ENCODE measurements at places on chromosomes 4 and X.

- no peak for DNase-seq
Measured at GRCh38 chrX:74408304-74408703, 13.0 kb upstream of the SLC16A2 start.

GRCh38 chr4:152938237-152938947 lies 2.3 kb downstream of the FHDC1 start:
- DNase-seq, result no peak

- no peak for DNase-seq
Measured at GRCh38 chr4:139567159-139567870, 11.3 kb upstream of the SETD7 start.

DNA sequence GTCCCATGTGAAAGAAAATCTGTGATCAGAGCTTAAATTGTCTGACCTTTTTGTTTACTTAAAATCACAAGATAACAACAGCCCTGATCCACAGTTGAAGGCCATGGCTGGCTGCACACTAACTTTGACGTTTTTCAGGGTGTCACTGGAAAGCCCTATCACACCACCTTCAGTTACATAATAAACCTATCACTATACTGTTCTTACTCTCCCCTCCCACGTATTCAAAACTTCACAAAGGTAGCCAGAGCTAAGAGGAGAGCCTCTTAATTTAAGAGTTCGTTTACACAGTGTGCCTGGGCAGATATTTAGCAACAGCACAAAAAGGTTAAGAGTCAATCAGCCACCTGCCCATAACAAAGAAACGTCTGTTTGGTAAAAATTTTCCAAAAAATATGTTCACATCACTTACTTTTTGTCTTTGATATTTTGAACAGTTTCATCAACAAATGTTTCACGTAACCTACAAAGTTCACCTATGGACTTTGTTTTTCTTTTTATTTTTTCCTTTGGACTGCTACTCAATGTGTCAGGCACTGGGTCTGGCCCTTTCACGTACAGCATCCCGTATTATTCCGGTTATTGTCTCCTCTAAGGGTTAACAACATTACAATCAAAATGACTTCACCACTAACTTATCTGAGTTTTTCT lies 25.0 kb downstream of the RFC1 start:
- no peak for DNase-seq

DNA sequence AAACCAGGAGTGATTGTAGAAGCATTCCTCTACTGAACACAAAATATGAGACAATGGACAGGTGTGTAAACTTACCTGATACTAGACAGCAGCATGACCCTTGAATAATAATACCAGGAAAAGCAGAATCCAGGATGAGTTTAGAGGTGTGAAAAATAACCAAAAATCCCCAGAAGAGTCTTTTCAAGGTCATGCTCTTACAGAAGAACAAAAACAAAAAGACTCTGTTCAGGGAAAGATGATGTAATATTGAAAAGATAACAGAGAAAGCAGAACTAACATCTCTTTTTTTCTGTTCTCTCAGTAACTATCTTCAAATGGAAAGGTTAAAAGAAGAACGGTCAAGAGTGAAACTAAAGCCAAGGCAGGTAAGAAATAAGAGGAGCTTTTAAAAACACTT lies 14.0 kb upstream of the ARHGAP10 start:
- no peak for DNase-seq

DNA sequence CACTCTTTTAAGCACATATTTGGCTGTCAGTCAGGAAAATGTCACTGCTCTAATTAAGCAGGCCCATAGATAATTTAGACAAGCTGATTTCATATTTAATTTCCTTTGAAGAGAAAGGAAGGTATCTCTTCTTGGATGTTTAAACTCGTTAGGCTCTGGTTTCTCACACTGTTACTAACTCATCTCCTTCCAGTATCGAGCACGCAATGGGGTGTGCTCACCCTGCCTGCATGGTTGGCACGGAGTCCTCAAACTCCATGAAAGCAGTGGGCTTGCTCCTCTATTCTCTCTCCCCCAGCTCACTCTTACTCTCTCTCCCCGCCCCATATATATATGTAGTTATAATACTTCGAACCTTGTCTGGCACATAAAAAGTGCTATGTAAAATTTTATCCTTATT lies 76.9 kb downstream of the EGF start:
- no peak for DNase-seq

DNA sequence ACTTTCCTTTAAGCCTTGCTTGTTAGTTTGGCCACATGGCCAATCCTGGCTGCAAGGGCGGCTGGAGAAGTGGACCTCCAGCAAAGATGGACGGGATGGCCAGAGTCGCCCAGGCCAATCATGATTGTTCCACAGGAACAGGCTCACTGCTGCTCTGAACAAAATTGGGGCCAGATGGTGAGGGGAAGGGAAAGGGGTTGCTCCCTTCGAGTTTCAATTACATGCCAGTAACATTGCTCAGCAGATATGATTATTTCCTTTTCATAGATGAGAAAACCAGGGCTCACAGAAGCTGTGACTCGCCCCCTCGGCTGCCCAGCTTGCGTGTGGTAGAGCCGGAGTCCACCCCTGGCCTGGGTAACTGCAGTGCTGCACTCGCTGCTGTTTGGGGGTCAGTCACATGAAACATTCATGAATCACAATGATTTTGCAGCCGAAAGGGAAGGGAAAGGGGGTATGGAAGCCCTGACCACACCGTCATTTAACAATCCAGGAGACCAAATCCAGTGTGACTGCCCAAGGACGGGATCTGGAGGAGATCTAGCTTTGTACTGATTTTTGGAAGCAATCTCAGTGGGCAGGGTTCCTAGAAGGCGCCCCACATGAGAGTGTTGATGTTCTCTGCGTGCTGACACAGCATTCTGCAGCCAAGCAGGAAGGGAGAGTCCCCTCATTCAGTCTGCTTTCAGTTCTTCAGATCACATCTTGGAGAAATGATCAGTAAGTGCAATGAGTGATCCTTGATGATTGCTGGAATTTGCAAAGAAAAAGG lies 77.3 kb upstream of the MSX1 start:
- no peak for DNase-seq

DNA sequence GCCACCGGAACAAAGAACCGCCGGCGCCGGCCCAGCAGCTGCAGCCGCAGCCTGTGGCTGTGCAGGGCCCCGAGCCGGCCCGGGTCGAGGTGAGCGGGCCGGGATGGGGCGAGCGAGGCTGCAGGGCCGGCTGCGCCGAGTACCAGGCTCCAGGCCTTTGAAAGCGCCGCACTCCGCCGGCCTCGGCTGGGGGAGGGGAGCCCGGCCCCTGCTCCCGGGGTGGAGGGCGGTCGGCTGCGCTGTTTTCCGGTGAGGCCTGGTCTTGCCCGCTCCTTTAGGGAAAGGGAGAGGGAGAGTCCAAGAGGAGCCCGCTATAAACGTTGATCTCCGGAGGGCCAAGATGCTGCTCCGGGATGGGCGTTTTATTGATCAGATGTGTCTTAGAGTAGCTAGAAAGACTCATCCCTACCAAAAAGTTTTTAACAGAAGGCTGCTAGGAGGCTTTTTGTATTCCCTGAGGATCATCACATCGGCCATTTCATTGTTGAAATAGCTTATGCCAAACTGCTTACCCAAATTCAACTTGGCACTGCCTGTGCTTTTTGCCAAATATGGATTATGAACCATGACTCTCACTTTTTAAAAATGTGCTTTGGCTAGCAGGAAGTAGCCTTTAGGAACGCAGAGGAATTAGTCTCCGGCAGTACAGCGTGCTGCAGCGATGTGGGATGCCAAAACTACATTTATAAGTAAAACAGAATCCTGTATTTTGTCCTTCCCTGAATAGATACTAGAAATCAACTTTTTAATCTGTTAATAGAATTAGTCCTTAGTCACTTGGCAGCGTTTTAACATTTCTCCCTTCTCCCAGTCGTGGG lies 760 bp downstream of the TMEM165 start:
- DNase-seq, result no peak

DNA sequence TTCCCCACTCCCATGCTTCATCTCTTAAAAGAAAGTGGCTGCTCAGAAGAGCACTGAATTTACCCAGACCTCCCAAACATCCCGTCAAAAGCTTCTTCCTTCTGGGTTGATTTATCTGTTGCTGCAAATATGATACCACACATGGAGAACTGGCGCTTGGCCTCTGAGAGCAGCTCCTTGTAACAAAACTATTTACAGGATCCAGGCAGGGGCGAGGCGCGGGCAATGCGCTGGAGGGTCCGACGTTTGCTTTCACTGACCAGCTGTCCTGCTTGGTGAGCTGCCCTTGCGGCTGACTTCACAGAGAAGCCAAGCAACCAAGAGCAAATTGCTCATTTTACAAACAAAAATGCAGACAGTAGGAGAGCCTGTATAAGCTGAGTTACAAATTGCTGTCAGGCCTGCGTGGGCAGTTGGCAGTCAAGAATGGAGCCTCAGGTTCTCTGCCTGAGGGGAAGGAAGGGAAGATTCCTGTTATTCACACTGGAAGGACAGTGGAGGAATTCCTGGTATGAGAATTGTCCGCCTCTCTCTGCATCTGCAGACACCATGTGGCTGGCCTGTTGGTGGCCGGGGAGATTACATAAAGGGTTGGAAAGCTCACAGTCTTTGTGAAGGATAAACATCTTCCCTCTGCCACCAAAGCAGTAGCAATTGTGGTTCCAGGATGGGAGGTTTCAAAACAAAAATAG lies 192.2 kb upstream of the LEF1 start:
- no peak for DNase-seq

DNA sequence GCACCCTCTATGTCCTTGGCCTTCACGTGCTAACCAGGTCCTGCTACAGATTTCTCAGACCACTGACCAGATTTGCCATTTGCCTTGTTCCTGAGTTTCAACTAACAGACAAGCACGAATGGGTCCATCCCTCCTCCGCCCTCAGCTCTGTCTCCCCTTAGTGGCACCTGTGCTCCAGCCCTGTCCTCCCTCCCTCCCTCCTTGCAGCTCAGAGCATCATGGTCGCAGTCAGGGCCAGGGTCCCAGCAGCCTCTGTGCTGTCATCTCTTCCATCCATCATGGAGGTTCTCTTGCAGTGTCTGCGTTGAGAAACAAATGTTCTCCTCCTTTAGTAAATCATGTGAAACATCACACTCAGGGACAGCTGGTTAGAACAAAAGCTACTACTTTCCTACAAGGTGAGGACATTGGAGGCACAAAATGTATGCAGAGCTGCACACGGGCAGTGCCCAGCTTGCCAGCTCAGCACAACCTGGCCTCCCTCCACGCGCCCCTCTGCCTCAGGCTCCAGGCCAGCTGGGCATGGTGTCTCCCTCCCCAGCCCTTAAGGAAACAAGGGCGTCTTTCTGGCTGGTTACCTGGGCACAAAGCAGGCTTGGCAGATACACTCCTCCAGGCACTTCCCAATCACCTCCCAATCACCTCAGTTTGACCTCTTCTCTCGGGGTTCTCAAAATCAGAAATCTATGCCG lies 79.5 kb upstream of the ATP6AP2 start:
- no peak for DNase-seq

DNA sequence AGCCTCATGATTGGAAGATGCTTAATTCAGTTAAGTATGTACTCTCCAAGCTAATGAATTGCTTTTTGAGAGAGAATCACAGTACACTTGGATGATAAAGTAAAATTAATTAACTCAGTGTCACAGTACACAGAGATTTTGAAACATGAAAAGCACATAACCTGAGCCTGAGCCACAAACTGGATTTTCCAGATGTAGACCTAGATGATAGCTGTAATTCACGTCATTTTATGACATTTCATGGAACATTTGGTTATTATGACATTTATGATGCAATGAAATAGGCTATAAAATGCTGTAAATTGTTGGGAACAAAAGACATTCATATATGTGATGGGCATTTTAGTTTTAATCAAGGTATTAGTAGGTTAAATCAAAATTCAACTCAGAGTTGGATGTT lies 983.7 kb downstream of the STPG2 start:
- DNase-seq, result no peak

DNA sequence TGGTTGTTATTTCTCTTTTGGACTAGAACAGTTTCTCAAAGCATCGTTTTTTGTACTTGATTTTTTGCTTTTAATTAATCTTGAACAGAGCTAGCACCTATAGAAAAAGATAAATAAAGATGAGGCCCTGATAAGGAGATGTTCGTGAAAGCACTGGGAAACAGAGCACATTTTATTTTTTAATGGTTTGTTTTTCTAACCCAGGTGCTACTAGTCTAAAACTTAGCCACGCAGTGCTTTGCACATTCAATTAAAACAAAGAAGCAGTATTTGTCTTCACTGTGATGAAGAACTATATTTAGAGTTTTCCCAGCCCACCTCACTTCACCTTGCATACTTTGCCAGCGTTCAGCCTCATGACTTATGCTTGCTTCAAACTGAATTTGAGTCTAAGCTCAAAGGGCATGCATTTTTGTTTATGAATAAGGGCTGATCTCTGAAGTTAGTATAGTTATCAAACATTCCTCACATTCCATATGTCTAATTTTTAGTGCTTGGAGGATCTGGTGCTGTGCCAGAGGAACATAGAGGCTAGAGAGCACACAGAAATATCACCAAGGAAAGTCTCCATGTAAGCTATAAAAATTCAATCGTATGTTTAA lies 76.7 kb downstream of the WWC2 start:
- no peak for DNase-seq

DNA sequence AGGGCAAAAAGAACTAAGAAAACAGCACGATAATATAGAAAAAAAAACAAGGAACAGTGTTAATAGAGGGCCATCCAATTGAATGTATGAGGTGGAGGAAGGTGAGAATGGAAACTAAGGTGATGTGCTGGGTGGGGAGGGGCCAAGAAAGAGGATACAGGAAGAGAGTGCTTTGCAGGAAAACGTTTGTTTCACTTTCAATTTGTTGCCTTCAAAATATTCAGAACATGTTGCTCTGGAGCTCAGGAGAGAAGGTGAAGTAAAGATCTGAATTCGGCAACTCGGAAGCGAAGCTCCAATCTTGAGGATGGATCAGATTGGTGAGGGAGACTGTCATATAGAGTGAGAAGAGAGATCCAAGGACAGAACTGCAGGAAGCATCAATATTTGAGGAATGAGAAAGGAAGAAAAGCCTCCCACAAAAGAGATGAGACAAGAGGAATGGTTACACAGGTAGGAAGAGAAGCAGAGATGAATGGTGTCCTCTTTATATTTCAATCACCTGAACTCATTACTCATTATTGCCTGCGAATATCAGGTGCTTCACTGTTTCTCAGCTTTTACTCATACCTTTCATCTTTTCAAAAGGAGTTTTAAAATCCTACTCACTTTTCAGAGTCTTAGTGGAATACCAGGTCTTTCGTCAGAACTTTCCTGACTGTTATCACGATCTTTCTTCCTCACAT lies 14.7 kb upstream of the SEC24D start:
- DNase-seq, result no peak

Data from KG1 (cell line).